ENCODE measurements at places on chromosomes 2 and 18.
A peak's percentile ranks its signal among the peaks of the same experiment; 100 is the strongest.

- no peak for DNase-seq
Measured at GRCh38 chr18:28125051-28125450, 51.9 kb downstream of the CDH2 start.

- DNase-seq = no peak
Measured at GRCh38 chr2:228067309-228067708, 114.2 kb downstream of the SPHKAP start.

- no peak for DNase-seq
Measured at GRCh38 chr18:46461993-46462392, 195.0 kb downstream of the LOXHD1 start.

- DNase-seq = no peak
Measured at GRCh38 chr18:22026889-22027288, 142.5 kb upstream of the GATA6 start.

- DNase-seq = peak; percentile 46
Measured at GRCh38 chr2:171086352-171087290, 74.1 kb downstream of the TLK1 start.

GRCh38 chr2:85953476-85953875 lies 64.7 kb upstream of the ST3GAL5 start:
- no peak for DNase-seq

DNA sequence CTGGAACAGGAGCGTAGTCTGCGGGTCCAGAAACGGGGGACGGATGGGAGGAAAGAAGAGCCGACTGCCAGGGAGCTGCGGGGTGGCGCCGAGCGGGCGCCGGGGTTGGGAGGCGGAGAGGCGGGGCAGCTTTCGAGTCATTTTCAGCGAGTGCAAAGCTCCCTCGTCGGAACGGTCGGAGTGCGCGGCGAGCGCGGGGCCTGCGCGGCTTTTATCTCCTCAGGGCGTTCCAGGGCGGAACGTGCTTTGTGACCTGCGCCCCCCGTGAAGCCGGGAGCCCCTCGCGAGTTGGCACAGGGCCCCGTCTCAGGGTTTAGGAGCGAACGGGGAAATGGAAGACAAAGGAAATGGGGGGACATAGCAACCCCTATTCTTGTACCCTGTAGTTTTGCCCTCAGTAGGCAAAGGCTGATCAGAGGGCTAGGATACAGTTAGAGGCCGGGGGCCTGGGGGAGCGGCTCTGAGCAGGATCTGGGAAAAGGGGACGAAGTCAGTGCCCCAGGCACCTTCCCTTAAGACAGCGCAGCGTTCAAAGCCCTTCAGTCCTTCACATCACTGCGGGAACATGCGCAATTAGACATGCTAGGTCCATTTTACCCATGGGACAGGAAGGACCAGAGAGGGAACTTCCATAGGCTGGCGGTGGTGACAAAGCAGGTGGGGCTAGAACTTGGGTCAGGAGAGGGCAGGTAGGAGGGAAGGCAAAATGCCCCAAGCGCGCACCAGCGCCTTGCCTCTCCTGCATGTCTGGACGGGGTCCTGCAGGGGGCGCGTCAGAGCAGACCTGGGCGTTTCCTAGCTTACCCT lies 60.1 kb upstream of the IL1RL1 start:
- peak; percentile 45 for DNase-seq

- DNase-seq = no peak
Measured at GRCh38 chr2:215917953-215918620, 95.3 kb downstream of the MREG start.

DNA sequence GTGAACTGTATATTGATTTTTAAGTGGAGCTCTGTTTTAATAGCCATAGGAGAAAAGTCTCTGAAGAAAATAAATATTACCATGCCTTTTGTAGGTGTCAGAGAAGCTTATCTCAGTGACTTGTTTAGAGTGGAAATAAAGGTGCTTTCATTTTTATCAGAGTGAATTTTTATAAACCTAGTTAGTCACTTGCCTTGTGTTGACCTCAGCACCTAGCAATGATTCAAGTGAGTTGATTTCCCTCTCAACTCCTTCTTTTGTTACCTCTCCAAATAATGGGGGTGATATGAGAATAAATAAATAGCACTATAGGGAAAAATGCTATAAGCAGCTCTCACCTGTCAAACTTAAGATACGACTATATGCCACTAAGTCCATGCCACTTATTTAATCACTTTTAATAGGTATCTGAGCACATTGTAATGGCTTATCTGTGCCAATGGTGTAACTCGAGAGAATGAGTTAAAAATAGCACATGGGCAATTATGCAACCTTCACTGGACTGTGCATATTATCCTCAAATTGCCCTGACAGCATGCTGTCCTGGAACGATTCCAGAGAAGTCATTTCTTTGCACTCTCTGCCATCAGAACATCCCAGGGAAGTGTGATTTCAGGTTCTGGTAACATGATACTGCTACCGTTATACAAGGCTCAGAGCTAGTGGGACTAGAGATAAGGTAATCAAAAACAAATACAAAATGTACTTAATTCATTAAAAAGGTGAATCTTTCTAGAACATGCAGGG lies 290.8 kb downstream of the CCDC85A start:
- DNase-seq = no peak

DNA sequence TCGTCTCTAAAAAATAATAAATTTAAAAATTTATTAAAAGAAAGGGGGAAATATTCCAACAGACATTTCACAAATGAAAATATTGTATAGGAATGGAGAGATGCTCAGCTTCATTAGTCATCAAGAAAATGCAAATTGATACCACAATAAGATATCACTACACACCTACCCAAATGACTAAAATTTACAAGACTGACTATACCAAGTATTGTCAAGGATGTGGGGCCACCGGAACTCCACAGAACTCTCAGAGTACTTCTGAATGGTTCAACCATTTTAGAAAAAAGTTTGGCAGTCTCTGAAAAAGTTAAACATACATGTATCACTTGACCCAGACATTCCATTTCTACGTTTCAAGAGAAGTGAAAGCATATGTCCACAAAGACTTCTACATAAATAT lies 163.4 kb downstream of the EHBP1 start:
- DNase-seq = no peak

DNA sequence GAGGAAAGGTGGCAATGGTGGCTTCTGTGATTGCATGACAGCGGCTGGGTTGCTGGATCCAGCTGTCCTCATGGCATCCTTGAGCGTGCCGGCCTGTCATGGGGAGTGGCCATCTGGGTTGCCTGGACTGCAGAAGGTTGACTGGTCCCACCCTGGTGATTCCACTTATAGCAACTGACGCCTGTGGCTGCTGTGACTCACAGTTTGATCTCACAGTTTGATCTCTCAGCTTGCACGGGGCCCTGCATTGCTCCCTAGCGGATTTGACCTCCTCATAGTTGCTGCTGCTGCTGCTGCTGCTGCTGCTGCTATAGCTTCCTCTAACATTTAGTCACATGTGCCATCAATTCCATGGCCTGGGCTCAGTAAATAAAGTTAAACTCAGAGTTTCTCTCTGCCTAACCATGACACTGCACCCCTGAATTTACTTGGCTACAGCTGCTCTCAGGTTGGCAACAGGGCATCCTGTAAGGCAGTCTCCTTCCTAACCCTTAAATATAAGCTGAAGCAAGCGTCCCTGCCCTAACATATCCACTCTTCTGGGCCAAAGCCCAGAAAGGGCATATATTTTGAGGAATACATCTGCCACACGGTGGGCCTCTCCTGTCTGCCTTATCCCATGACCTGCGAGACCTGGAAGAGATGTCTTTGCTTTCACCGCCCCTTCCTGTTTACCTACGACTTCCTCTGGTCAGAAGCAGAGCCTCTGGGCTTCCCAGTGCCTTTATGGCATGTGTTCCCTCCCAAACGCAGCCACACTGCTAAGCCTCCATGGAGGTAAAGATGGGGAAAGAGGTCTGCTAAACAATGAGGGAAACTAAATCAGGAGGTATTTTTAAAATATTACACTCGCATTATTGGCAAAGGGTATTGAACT lies 37.8 kb upstream of the CCDC150 start:
- DNase-seq = peak; percentile 87

GRCh38 chr2:202019689-202020450 lies 13.8 kb upstream of the FZD7 start:
- peak; percentile 50 for DNase-seq

DNA sequence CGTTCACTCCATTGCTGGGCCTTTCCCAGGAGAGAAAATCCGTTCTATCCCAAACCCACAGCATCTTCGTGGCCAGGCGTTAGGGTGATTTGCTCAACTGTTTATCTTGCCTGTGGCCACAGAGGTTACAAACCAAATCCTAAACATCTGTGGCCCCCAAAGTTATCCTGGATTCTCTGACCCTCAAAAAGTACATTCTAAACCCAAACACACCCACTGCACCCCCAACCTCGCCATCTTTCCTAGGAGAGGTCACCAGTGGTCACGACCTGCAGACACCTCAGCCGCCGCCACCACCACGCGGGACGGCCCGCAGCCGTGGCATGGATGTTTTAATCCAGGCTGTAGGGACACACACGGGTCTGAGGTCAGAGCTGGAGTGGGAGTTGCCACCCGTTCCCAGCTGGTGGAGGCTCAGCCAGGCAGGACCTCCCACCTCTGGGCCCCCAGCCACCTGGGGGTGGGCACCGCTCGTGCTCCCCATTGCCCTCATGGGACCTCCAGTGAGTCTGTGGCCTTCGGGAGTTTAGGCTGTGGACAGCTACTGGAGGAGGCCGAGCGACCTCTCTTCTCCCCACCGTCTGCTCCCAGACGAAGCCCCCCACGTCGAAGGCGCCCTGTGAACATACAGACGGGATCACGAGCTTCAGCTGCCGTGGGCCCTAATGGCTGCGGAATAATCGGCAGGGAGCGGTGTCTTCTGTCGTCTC lies 72.0 kb downstream of the KCNG2 start:
- DNase-seq = no peak

DNA sequence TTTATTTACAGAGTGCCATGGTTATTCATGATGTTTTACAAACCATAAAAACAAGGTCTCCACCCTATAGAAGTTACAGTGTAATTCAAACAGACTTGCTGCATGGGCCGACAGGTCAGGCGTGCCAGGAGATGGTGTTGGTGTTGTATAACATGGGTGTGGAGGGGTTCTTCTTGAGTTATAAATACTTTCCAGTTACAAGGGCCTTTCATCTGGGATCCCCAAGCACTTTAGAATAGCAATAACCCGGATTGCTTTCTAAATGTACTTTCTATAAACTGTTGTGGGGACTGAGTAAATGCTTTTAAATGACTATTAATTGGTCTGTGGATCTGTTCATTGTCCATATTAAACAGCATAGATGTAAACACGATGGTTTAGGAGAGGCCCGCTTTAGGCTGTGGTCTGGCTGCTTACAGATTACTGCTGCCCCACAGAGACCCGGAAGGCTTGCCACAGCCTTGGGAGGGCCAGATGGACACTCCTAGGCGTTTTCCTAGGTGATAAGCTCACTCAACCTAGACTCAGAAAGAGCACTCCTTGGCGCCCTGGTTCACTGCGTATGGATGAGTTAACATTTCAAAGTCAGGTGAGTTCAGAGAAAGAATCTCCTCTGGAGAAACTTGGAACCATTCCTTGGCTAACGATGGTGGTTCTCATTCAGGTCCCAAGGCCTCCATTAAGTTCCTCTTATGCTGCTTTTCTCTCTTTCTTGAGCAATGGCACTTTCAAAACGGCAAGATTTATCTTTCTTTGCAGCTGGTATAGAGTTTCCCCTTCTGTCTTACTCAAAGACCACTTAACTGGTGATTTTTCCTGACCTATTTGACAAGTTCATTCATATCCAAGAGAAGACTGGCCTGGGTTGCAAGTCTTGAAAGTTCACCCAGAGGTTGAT lies 3.6 kb upstream of the KIAA2012 start:
- no peak for DNase-seq

- DNase-seq = no peak
Measured at GRCh38 chr18:78640246-78640995, 339.2 kb upstream of the SALL3 start.

DNA sequence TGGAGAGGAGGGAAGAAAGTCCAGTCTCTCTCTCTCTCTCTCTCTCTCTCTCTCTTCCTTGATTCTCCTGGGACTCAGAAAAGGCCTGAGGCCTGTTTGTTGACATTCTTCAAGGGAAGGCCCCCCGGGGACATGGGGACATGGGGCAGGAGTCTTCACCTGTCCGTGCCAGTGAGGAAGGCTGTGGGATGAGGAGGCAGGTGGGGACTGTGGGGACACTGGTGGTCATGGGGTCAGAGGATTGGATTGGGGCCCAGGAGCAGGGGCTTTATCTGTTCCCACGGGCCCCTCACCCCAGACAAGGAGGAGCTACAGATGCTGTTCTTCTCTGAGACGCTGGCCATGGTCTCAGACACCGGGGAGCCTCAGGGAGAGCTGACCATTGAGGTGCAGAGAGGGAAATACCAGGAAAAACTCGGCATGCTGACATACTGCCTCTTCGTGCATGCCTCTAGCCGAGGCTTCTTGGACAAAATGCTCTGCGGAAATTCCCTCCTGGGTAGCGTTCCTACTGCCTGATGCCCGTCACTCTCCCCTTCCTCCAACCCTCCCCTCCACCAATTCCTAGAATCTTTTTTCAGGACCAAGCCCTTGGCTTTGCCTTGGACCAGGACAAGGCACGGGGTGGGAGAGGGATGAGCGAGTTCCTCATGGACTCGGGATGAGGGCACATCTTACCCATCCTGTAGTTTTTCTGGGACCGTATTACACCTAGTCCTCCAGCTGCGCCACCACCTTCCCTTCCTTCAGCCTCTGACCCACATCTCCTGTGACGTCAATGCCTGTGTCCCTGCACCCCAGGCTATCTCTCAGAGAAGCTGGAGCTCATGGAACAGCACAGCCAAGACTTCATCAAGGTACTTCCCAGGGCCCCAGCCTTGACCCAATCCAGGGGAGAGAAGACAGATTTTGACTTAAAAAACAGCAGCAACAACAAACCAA lies 850 bp downstream of the CATIP start:
- DNase-seq = no peak

- DNase-seq = no peak
Measured at GRCh38 chr2:203484266-203485112, 50.6 kb downstream of the RAPH1 start.

GRCh38 chr2:109300582-109300981 lies 171.6 kb downstream of the SH3RF3 start:
- no peak for DNase-seq

DNA sequence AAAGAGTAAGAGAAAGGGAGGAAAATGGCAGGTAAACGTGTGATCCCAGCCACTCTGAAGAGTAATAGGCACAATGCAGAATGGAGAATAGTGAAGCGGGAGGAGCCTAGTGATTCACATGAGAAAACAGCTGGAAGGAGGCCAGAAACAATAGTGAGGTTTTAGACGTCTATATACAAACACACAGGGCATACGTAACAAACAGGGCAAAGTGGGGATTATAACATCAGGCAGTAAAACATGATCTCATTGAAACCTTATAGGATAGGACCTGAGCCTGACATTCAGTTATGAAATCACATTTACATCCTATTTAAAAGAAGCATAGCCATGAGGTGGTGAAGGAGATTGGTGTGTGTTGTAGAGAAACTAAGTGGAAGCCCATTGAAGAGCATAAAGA lies 33.0 kb upstream of the GATA6 start:
- DNase-seq = no peak

GRCh38 chr2:111698743-111699554 lies 185.0 kb downstream of the ANAPC1 start:
- DNase-seq = peak; percentile 47

- peak; percentile 55 for DNase-seq
Measured at GRCh38 chr2:55014962-55015939, 35.0 kb downstream of the RTN4 start.

- no peak for DNase-seq
Measured at GRCh38 chr18:75277610-75277928, 67.0 kb downstream of the TSHZ1 start.

- DNase-seq = no peak
Measured at GRCh38 chr18:730692-731091, 18.3 kb upstream of the ENOSF1 start.

- DNase-seq = peak; percentile 42
Measured at GRCh38 chr18:48404716-48405507, 4.3 kb downstream of the ZBTB7C start.

Data from SK-N-SH (cell line).